ENCODE measurements at places on chromosomes 12 and 14.

DNA sequence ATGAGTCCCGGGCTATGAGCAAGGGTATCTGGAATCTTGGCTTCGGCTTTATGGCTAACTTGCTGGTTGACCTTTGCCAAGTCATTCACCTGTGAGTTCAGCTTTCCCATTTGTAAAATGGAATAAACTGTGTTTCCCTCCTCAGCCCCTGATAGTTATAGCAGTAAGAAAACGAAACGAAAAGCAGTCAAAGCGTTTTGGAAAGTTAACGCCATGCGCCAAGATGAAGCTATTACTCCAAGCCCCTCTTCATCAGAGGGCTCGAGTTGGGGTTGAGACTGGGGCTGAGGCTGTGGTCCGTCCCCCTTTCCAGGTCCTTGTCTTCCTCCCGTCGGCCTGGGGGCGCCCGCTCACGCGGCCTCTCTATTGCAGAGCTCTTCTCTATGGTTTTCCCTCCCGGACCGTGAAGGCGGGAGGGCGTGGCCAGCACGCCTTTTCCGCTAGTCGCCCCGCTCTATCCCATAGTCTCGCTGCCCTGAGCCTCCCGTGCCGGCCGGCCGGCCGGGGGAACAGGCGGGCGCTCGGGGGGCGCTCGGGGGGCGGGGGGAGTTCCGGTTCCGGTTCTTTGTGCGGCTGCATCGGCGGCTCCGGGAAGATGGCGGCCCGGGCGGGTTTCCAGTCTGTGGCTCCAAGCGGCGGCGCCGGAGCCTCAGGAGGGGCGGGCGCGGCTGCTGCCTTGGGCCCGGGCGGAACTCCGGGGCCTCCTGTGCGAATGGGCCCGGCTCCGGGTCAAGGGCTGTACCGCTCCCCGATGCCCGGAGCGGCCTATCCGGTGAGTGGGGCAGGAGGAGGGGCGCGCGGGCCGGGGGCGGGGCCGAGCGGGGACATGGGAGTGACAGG, at the start of gene SMARCD1:
Gene SMARCD1, plus strand, starts transcription at position 568 of the 840 bp plus-strand sequence. Its CDS starts 28 bp downstream, at position 596.
- peak; percentile 89 for DNase-seq

DNA sequence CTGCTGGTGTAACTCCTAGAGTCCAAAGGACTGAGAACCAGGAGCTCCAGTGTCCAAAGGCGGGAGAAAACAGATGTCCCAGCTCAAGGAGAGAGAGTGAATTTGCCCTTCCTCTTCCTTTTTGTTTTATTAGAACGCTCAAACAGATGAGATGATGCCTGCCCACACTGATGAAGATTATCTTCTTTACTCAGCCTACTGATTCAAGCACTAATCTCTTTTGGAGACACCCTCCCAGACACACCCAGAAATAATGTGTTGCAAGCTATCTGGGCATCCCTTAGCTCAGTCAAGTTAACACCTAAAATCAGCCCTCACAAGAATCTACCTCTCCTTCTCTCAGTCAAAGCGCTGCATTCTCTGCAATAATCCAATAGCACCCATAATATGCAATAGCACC, 78.2 kb upstream of the BCL2L14 start:
- no peak for DNase-seq

- no peak for DNase-seq
Measured at GRCh38 chr12:44775901-44776300, 100.2 kb downstream of the NELL2 start.

GRCh38 chr12:85182699-85183098, 97.3 kb upstream of the ALX1 start:
- no peak for DNase-seq

- DNase-seq, result no peak
Measured at GRCh38 chr14:96713426-96713825, 83.8 kb upstream of the VRK1 start.

DNA sequence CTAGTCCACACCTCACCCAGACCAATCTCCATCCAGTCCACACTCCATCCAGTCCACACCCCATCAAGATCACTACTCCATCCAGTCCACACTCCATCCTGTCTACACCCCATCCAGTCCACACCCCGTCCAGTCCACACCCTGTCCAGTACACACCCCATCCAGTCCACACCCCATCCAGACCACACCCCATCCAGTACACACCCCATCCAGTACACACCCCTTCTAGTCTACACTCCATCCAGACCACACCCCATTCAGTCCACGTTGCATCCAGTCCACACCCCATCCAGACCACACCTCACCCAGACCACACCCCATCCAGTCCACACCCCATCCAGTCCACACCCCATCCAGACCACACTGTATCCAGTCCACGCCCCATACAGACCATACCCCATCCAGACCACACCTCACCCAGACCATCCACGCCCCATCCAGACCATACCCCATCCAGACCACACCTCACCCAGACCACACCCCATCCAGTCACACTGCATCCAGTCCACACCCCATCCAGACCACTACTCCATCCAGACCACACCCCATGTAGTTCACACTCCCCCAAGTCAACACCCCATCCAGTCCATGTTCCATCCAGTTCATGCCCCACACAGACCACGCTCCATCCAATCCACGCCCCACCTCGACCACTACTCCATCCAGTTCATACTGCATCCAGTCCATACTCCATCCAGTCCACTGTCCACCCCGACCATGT, 116.6 kb upstream of the RTL1 start:
- no peak for DNase-seq

Measured in stimulated activated CD4-positive, alpha-beta T cell treated with anti-CD3 and anti-CD28 coated beads, TNF-alpha, amount 100 ng/mL, for 24 hours (primary cell).